GM10248 (cell line): ENCODE measurements at places on chromosomes 2 and 18.

DNA sequence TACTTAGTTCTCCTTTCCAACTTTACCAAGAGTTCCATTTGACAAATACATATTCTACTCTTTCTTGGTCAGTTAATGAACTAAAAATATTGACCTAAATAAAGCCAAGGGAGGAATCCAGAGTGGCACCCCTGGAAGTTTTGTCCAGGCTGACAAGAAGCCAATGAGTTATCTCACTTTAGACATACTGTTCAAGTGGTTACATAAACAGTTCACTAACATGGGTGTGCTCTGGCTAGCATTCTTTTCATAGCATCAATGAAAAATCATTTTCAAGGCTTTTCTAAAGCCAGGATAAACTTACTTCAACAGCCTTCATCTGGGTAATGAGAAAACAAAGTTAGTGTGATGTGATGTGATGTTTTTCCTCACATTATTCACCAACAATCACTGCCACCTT is 649.4 kb downstream of the TDRD15 start:
- no peak for DNase-seq

- no peak for DNase-seq
Observed at GRCh38 chr2:174341995-174342685, 7.4 kb downstream of the SP9 start.

- DNase-seq = no peak
Observed at GRCh38 chr2:6082625-6083018, 390.4 kb downstream of the SOX11 start.

DNA sequence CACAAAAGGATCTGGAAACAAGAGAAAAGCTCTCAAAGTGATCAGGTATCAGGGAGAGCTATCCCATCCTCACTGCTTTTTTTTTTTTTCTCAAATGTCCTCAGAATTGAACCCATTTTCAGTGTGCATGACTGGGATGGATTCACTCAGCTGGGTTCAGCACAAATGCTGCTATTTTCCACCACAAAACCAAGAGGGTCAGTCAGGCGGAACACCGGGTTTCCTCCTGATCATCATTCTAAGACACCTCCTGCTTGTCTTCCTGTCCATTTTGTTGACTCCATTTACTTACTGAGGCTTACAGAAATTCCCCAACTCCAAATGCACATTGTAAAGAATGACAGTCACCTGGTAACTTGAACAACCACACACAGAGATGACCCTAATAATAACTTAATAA is 39.9 kb downstream of the CYRIA start:
- DNase-seq = peak; percentile 37

DNA sequence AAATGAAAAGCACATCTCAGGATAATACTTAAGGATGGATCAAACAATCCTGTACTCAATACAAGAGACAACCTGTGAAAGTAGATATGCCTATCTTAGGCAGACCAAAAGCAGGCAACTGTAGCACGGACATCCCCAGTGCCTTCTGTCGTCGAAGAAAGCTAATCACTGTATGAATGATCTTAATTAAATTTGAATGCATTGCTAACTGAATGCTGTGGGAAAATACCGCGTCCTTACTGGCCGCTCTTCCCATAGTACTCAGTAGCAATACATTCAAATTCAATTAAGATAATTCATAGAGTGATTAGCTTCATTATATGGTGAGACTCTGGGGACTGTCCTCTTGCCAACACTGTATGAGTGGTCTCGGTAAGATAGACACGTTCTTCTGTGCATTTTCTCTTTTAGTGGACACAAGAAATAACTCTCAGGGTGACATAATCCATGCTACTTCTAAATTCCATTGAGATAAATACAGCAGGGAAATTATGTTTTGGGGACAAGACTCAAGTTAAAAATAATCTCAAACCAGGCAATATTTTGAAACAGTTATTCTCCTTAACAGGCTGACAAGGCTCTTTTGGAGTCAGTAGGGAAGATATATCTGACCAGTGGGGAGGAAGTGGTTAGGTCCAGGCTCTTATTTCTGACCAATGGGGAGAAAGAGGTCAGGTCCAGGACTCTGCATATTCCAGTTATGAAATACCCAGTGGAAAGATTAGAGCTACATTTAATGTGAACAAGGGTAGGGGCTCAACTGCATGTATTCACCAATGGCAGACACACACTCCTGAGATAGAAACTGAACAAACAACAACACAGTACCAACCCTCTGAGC is 97.3 kb downstream of the DOCK10 start:
- DNase-seq = no peak

GRCh38 chr2:119702918-119703401 is 24.0 kb downstream of the TMEM177 start:
- DNase-seq = peak; percentile 85

DNA sequence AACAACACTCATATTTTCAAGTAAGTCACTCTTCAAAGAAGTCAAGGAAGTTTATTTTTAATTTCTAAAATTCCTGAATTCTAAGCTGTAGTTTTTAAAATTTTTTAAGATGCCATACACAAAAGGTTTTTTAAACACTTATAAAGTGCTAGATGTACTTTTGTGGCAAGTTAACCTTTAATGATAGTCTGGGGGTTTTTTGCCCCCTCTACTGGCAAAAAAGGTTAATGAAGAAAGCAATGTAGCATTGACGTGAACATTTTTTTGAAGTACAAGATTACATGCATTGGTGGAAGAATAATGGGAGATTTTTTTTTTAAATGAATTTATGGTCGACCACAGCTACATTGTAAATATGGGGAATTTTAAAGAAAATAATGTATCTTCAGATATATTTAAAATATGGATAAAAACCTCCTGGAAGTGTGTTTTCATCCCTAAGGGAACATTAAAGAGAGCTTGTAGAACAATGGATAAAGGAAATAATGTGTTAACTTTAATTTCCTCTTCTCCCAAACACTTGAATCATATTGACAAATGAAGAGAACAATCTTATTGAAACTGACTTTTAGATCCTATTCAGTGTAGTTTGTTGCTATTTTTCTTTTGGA is 12.6 kb downstream of the ITPRID2 start:
- DNase-seq = no peak

DNA sequence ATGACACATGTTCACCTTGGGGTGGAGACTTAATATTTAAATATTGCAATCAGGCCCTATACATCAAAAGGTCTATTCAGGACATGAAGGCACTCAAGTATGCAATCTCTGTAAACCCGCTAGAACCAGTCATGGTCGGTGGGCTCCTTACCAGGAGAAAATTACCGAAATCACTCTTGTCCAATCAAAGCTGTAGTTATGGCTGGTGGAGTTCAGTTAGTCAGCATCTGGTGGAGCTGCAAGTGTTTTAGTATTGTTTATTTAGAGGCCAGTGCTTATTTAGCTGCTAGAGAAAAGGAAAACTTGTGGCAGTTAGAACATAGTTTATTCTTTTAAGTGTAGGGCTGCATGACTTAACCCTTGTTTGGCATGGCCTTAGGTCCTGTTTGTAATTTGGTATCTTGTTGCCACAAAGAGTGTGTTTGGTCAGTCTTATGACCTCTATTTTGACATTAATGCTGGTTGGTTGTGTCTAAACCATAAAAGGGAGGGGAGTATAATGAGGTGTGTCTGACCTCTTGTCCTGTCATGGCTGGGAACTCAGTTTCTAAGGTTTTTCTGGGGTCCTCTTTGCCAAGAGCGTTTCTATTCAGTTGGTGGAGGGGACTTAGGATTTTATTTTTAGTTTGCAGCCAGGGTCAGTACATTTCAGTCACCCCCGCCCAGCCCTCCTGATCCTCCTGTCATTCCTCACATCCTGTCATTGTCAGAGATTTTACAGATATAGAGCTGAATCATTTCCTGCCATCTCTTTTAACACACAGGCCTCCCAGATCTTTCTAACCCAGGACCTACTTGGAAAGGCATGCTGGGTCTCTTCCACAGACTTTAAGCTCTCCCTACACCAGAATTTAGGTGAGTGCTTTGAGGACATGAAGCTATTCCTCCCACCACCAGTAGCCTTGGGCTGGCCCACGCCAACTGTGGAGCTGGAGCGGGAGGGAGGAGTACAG is 108.1 kb downstream of the XRCC5 start:
- no peak for DNase-seq

- no peak for DNase-seq
Observed at GRCh38 chr18:13621886-13622619, 104.3 kb downstream of the FAM210A start.

GRCh38 chr2:3956406-3956805 is 253.0 kb downstream of the DCDC2C start:
- no peak for DNase-seq

DNA sequence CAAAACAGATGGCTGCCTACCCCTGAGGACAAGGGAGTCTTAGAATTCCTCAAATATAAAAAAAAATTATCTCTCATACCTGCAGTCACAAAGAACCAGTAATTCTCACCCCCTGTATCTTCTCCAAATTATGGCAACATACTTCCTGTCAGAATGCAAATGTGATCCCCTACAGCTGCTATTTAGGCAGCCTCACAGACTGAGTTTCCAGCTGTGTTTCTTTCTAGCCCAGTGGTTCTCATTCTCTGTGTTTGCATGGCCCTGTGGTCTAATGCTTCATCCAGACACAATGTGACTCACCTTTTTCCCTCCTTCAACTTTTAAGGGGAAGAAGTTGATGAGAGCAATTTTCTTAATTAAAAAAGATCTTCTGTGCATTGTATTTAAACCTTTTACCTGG is 726.3 kb downstream of the TSN start:
- DNase-seq = no peak

- DNase-seq = no peak
Observed at GRCh38 chr2:35199298-35199697, 1156.3 kb upstream of the CRIM1 start.

DNA sequence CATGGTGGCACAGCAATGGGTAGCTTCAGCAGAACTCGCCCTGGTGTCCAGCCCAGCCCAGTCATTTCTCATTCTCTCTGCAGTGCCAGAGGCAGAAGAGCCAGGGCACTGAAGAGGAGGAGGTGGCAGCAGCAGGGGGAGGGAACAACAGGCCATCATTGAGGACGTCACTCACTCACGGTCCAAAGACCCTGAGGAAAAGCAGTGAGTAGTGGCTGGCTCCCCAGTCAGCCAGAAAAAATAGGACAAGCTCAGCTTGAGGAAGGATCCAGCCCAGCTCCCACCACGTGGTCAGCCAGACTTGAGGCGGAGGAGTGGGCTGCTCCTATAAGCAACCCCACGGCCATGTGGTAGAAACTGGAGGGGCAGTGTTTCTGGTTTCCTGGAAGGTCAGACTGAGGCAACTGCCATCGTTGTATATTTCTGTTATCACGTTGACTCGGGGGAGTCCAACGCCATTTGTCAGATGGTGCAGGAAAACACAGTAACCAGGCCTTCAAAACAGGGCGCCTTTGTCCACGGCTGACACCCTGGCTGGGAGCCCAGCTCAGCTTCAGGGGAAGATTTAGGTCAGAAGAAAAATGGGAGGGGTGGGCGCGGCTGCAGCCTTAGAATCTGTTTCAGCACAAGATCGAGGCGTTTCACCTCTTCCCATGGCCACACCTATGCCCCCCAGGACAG is 19.0 kb upstream of the TMEM247 start:
- DNase-seq = no peak

DNA sequence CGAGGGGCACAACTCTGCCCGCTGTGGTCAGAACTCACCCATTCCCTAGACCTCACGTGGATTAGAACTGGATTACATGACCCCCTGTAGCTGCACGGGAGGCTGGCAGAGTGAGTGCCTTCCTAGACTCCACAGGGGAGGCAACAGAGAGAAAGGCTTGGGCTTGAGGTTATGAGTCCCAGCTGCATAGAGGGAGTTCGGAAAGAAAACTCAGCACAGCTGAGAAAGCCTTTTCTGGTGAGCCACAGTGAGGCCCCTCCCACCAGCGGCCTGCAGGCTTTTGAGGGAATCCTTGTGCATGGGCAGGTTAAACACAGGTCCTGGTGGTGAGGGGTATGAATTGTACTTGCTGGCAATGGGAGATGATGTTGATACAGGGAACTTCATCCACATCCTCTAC is 217.3 kb downstream of the FHOD3 start:
- DNase-seq = no peak

GRCh38 chr2:156784020-156784701 is 348.0 kb downstream of the GPD2 start:
- DNase-seq = no peak

GRCh38 chr18:23259701-23260681 is 124.7 kb downstream of the CABLES1 start:
- peak; percentile 49 for DNase-seq

GRCh38 chr18:69789794-69790193 is 157.9 kb downstream of the CD226 start:
- no peak for DNase-seq

DNA sequence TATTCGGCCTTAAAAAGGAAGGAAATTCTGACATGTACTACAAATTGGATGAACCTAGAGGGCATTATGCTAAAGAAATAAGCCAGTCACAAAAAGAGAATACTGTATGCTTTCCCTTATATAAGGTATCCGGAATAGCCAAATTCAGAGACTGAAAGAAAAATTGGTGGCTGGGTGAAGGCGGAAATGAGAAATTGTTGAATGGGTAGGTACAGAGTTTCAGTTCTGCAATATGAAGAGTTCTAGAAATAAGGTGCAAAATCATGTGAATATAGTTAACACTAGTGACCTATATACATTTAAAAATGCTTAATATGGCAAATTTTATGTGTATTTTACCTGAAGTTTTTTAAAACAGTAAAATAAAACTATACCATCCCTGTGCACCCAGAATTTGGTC is 43.1 kb downstream of the RMP24 start:
- peak; percentile 55 for DNase-seq

DNA sequence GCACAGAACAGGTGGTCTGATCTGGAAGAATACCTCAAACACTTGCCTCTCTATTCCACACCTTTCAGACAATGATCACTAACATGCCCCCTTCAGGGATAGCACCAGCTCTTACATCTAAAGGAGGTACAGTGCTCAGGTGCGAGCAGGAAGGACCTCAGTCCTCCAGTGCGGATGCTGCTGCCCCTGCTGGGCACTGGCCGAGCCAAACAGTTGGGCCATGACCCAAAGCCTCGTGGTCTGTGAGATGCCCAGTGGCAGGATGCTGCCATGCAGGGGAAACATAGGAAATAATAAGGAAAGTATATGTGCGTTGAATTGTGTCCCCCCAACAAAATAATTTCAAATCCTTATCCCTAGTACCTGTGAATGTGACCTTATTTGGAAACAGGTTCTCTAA is 243.7 kb downstream of the NDUFA10 start:
- no peak for DNase-seq

- DNase-seq = no peak
Observed at GRCh38 chr2:143691121-143691520, 561.9 kb downstream of the ARHGAP15 start.

GRCh38 chr2:141015341-141016047 is 1115.3 kb downstream of the LRP1B start:
- no peak for DNase-seq

GRCh38 chr2:224887141-224887540 is 155.1 kb downstream of the DOCK10 start:
- no peak for DNase-seq

DNA sequence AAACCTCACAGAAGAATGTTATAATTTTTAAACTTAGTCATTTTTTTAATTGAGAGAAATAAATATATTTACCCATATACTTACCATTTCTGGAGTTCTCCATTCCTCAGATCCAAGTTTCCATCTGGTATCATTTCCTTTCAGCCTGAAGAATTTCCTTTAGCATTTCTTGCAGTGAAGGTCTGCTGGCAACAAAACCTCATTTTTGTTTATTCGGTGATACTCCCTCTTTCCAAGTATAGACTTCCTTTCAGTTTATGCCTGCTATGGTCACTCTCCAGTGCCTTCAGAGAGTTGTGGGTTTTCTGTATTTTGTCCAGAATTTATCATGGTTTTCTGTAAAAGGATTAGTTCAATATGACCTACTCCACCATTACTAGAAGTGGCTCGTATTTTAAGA is 17.0 kb downstream of the WDPCP start:
- DNase-seq = no peak
